ENCODE measurements at places on chromosomes 4 and X. TPM values are rescaled to one million over a fixed set of nuclear protein-coding genes. Genes with fewer than 3 reads are reported as not detected.

GRCh38 chrX:73683236-73683859, 120.4 kb downstream of the CHIC1 start:
- H3K27me3 ChIP-seq, result no peaks in the 10 kb centered on the region
- H3K36me3 ChIP-seq, result no peaks in the 10 kb centered on the region
- H3K4me1 ChIP-seq, result no peaks in the 10 kb centered on the region
- no peak overlapping the region for H3K4me3 ChIP-seq
- no peak for DNase-seq
- no peak overlapping the region for H3K27ac ChIP-seq

DNA sequence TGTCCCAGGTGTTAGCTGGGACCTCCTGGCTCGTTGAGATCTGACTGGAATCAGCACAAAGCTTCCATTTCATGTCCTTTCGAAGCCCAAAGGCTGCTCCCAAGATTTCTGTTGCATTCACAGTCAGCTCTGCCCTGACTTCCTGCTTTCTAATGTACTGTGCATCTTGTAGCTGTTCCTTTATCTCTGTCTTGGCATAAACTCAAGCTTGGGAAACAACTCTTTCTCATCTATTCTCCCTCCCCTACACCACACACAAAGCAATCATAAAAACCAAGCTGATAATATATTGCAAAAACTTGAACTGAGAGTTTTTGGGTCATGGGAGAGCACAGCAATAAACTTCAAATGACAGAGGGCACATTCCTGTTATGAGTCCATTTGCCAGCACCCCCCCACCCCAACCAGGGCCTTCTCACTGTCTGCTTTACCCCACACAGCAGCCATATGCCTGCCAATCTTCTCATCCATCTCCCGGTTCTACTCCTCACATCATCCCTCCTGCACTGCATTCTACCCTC, 76.3 kb downstream of the SYNPO2 start:
- no peak overlapping the region for H3K4me3 ChIP-seq
- no peak overlapping the region for H3K27ac ChIP-seq
- peaks cover 2% of the 10 kb centered on the region for H3K27me3 ChIP-seq
- H3K36me3 ChIP-seq, result no peaks in the 10 kb centered on the region
- no peaks in the 10 kb centered on the region for H3K4me1 ChIP-seq

- no peaks in the 10 kb centered on the region for H3K4me1 ChIP-seq
- DNase-seq, result no peak
- H3K36me3 ChIP-seq, result peaks cover 5% of the 10 kb centered on the region
- no peak overlapping the region for H3K27ac ChIP-seq
- no peaks in the 10 kb centered on the region for H3K27me3 ChIP-seq
- H3K4me3 ChIP-seq, result no peak overlapping the region
These were observed 91.1 kb downstream of the SEL1L3 start for GRCh38 chr4:25771672-25772071.

PF4V1 gene
- total RNA-seq, result not detected

FAM47E gene
- 0.11 TPM for total RNA-seq

FGB gene
- total RNA-seq, result not detected

GRCh38 chr4:170083541-170083940, 6.2 kb downstream of the AADAT start:
- peaks cover under 1% of the 10 kb centered on the region for H3K4me1 ChIP-seq
- H3K27me3 ChIP-seq, result no peaks in the 10 kb centered on the region
- no peak overlapping the region for H3K4me3 ChIP-seq

P2RY4 gene
- total RNA-seq, result not detected

PDGFRA gene
- 0.55 TPM for total RNA-seq

DNA sequence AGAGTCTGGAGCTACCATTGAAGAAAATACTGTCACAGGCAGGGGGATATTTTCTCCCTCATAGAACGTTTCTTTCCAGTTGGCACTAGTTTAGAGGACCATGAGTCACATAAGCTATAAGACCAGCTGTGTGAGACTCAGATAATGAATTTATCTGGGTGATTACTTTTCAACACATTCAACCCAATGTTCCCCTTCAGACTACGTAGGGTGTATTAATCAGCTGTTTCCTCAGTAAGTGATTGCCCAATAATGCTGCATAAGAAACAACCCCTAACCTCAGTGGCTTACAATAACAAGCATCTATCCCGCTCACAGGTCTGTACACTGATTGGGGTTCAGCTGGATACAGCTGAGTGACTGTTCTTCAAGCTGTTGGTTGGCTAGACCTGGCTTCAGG, 38.1 kb downstream of the CBLL2 start:
- no peaks in the 10 kb centered on the region for H3K27me3 ChIP-seq
- no peaks in the 10 kb centered on the region for H3K36me3 ChIP-seq
- DNase-seq, result peak; percentile 35
- peaks cover 17% of the 10 kb centered on the region for H3K4me1 ChIP-seq
- no peak overlapping the region for H3K4me3 ChIP-seq

- no peak overlapping the region for H3K27ac ChIP-seq
- DNase-seq, result no peak
- H3K36me3 ChIP-seq, result no peaks in the 10 kb centered on the region
- no peak overlapping the region for H3K4me3 ChIP-seq
- no peaks in the 10 kb centered on the region for H3K27me3 ChIP-seq
These were observed 809.0 kb downstream of the FAT4 start for GRCh38 chr4:126123611-126124325.

- no peak overlapping the region for H3K4me3 ChIP-seq
- H3K36me3 ChIP-seq, result no peaks in the 10 kb centered on the region
- no peak overlapping the region for H3K27ac ChIP-seq
- H3K4me1 ChIP-seq, result peaks cover 8% of the 10 kb centered on the region
- peak; percentile 62 for DNase-seq
These were observed 179.5 kb upstream of the TBL1X start for GRCh38 chrX:9285342-9285771.

- peak; percentile 29 for DNase-seq
- H3K4me3 ChIP-seq, result no peak overlapping the region
- peaks cover 9% of the 10 kb centered on the region for H3K27me3 ChIP-seq
- H3K27ac ChIP-seq, result no peak overlapping the region
- H3K36me3 ChIP-seq, result no peaks in the 10 kb centered on the region
- no peaks in the 10 kb centered on the region for H3K4me1 ChIP-seq
These were observed 30.2 kb upstream of the NKX6-1 start for GRCh38 chr4:84529169-84529751.

GABRQ gene
- total RNA-seq, result not detected

TSPAN6 gene
- total RNA-seq, result 44.6 TPM

ASMT gene
- not detected for total RNA-seq

- DNase-seq, result no peak
- H3K27me3 ChIP-seq, result no peaks in the 10 kb centered on the region
- H3K27ac ChIP-seq, result no peak overlapping the region
- H3K4me3 ChIP-seq, result no peak overlapping the region
- H3K4me1 ChIP-seq, result no peaks in the 10 kb centered on the region
These were observed 109.8 kb downstream of the SORBS2 start for GRCh38 chr4:185702147-185702663.

- no peak overlapping the region for H3K4me3 ChIP-seq
- H3K36me3 ChIP-seq, result no peaks in the 10 kb centered on the region
- no peak overlapping the region for H3K27ac ChIP-seq
- peaks cover 15% of the 10 kb centered on the region for H3K4me1 ChIP-seq
- DNase-seq, result no peak
- H3K27me3 ChIP-seq, result no peaks in the 10 kb centered on the region
These were observed 17.0 kb downstream of the PDGFC start for GRCh38 chr4:156954587-156954986.

UGT2B15 gene
- not detected for total RNA-seq

DNA sequence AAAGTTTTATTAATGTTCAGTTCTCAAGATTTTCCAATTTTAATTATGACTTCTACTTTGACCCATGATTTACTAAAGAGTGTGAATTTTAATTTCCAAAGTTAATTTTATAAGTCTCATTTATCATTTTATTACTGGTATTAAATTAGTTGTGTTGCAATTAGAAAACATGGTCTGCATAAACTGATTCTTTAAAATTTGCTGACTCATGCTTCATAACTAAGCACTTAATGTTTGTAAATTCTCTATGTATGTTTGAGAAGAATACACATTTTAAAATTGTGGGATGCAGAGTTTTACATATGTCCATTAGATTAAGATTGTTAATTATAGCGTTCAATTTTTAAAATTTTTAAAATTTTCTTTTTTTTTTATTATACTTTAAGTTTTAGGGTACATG, 20.2 kb upstream of the UCHL1 start:
- no peak for DNase-seq
- no peak overlapping the region for H3K27ac ChIP-seq
- H3K4me3 ChIP-seq, result no peak overlapping the region
- no peaks in the 10 kb centered on the region for H3K27me3 ChIP-seq
- H3K4me1 ChIP-seq, result no peaks in the 10 kb centered on the region

- no peaks in the 10 kb centered on the region for H3K27me3 ChIP-seq
- H3K4me1 ChIP-seq, result no peaks in the 10 kb centered on the region
- H3K27ac ChIP-seq, result no peak overlapping the region
- H3K4me3 ChIP-seq, result no peak overlapping the region
- DNase-seq, result no peak
These were observed 131.4 kb upstream of the ADGRL3 start for GRCh38 chr4:61068745-61069144.

DNA sequence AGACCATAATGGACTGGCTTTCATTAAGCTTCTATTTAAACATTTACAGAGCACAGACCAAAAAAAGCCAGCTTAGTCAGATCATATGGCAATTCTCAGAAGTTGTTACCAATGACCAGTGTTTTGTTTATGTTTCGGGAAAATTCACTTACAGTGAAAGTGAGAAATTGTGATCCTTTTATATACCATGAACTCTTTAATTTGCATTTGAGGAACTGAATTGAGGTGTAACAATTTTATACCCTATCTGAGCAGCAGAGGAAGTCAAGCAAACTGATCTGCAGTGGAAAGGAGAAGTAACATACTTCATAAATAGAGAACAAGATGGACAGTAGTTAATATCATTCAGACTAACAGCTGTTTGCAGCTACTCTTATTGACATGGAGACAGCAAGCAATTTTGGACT, 97.1 kb downstream of the TMA16 start:
- H3K27ac ChIP-seq, result no peak overlapping the region
- no peaks in the 10 kb centered on the region for H3K36me3 ChIP-seq
- no peak for DNase-seq
- no peak overlapping the region for H3K4me3 ChIP-seq
- H3K4me1 ChIP-seq, result no peaks in the 10 kb centered on the region
- H3K27me3 ChIP-seq, result no peaks in the 10 kb centered on the region

- no peaks in the 10 kb centered on the region for H3K4me1 ChIP-seq
- H3K27me3 ChIP-seq, result peaks cover 5% of the 10 kb centered on the region
- DNase-seq, result peak; percentile 19
- H3K27ac ChIP-seq, result no peak overlapping the region
- H3K36me3 ChIP-seq, result no peaks in the 10 kb centered on the region
These were observed 60.9 kb upstream of the PACRGL start for GRCh38 chr4:20639346-20639745.

DNA sequence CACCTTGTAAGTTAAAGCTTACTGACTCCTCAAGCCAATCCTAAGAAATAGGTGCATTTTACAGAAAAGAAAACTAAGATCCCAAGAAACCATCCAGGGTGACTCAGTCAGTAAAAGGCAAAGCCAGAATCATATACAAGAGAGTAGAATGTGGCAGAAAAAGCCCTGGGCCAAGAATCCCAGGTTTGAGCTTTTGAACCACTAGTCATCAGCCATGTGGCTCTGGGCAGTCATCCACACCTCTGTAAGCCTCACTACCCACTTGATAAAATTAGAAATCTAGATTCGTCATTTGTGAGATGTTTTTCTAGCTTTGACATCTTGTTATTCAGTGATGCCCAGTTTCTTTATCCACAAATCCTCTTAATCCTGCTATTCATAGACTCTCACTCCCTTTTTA, 122.2 kb upstream of the PDE5A start:
- no peak overlapping the region for H3K4me3 ChIP-seq
- H3K36me3 ChIP-seq, result no peaks in the 10 kb centered on the region
- no peaks in the 10 kb centered on the region for H3K4me1 ChIP-seq
- H3K27ac ChIP-seq, result no peak overlapping the region
- peaks cover 2% of the 10 kb centered on the region for H3K27me3 ChIP-seq

DNA sequence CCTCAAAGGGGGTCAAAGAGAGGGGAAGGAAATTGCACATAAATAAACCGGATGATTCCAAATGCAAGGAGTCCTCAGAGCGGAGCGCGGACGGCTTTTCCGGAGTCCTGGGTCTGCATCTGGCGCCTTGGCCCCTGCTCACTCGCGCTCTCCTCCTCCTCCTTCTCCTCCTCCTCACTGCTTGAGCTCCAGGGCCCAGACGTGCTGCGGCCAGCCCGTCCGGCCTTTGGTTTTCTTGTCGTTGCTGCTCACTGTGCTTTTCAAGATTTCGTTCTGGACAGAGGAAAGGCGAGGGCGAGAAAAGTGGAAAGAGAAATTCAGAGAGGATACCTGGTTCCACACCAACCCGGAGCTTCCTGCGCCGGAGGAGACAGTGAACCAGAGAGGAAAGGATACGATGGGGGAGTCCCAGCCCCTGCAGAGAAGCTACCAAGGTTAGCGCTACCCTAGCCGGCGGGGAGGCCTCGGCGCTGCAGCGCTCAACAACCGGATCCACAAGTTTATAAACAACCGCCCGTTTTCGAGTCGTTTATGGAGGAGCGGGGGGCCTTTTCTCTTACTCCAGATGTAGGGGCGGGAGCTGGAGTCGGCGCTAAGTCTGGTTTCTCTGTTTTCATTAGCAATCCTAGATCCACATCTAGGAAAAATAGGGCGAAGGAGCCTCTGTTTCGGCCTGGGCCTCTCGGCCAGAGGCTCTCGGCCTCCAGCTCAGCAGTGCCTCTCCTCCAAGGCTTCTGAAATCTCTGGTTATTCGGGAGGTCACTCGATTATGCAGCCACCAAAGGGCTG, 2.7 kb downstream of the HAND2 start:
- H3K4me3 ChIP-seq, result no peak overlapping the region
- H3K4me1 ChIP-seq, result peaks cover 6% of the 10 kb centered on the region
- H3K27me3 ChIP-seq, result peaks cover 89% of the 10 kb centered on the region
- no peak overlapping the region for H3K27ac ChIP-seq

GRCh38 chr4:38160487-38161207, 200.4 kb downstream of the PTTG2 start:
- H3K4me3 ChIP-seq, result no peak overlapping the region
- no peaks in the 10 kb centered on the region for H3K36me3 ChIP-seq
- DNase-seq, result peak; percentile 91
- H3K27ac ChIP-seq, result peak overlapping the region; percentile 95
- H3K27me3 ChIP-seq, result no peaks in the 10 kb centered on the region

RBBP7 gene
- 129 TPM for total RNA-seq

GRCh38 chrX:75229774-75230173, 44.1 kb upstream of the UPRT start:
- H3K27ac ChIP-seq, result no peak overlapping the region
- H3K4me3 ChIP-seq, result no peak overlapping the region
- no peaks in the 10 kb centered on the region for H3K36me3 ChIP-seq
- no peak for DNase-seq
- H3K4me1 ChIP-seq, result no peaks in the 10 kb centered on the region
